ENCODE measurements at places on chromosomes 2 and 18.

GRCh38 chr2:69495861-69496260 lies 58.6 kb upstream of the NFU1 start:
- no peak for DNase-seq

DNA sequence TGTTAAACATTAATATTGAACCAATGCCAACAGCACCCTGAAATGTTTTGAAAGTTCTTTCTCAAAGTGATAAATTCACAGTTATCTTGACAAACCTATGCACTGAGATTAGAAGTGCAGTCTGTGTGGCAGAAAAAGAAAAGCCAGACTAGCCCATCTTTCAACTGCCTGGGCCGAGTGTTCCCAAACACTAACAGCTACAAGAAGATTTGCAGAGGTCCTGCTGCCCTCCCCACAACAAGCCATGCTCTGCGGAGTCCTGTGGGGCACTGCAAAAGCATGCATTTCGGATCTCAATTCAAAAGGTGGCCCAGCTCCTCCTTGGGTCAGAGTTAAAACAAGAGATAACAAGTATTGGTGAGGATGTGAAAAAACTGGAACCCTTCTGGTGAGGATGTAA lies 208.4 kb upstream of the TMEM200C start:
- no peak for DNase-seq

GRCh38 chr2:105842555-105842954 lies 97.8 kb downstream of the NCK2 start:
- no peak for DNase-seq

DNA sequence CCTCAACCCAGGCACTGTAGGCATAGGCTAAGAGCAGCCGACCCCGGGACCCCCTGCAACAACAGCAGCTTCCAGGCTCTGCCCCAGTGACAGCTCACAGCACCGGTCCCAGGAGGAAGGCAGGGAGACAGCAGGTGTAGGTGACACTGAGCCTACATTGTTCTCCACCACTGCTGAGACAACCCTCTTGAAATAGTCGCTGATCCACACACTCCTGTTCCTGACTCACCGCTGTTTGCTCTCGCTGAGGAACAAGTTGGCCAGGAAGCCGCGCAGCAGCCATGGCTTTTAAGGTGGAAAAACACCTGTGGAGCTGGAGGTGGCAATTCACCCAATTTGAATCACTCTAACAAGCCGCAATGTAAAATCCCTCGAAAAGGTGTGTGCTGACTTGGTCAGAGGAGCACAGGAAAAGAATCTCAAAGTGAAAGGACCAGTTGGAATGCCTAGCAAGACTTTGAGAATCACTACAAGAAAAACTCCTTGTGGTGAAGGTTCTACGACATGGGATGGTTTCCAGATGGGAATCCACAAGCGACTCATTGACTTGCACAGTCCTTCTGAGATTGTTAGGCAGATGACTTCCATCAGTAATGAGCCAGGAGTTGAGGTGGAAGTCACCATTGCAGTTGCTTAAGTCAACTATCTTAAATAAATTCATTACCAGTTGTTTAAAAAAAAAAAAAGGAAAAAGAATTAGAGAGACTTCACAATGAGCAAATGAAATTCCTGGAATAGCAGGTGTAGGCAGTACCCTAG lies 167.5 kb downstream of the ARL4C start:
- no peak for DNase-seq

DNA sequence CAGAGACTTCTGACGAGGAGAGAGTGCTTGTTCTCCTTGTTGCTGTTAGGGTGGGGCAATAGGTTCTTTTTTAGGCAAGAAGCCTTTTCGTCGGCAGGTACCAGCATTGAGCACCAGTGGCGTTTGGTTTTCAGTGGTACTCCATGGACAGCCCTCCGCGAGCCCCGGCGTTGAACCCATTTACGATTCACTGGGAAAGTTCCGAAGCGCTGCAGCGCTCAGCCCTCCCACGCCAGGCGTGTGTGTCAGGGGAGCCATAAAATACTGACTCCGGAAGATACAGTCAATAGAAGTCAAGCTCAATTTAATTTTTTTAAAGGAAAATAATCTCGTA lies 494 bp upstream of the ROCK1 start:
- DNase-seq, result no peak

- DNase-seq, result no peak
Measured at GRCh38 chr2:88538362-88538917, 85.9 kb upstream of the FOXI3 start.

DNA sequence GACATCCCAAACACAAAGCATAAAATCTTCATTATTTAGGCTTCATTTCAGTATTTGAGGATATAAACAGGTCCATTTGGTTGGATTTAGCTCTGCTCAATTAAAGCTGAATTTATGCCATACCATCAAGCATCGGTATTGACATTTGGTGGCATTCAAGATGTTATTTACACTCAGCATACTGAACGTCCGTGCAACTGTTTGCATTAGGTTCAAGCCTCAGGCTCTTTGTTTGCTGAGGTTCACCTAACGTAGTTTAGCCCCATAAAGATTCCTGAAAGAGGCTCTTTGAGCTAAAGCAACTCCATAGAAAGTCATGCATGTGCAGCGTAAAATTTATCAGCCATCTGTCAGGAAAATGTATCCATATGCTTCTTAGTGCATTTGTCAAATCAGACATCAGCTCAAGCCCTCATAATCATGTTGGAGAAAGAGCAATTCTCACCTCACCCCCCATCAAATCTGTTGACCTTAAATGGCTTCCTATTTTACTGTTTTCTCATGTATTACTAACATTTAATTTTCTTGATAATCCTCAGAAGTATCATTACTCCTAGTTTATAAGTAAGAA lies 366.9 kb downstream of the EPHA4 start:
- DNase-seq, result no peak

GRCh38 chr2:207231967-207232366 lies 66.2 kb upstream of the KLF7 start:
- DNase-seq, result no peak

DNA sequence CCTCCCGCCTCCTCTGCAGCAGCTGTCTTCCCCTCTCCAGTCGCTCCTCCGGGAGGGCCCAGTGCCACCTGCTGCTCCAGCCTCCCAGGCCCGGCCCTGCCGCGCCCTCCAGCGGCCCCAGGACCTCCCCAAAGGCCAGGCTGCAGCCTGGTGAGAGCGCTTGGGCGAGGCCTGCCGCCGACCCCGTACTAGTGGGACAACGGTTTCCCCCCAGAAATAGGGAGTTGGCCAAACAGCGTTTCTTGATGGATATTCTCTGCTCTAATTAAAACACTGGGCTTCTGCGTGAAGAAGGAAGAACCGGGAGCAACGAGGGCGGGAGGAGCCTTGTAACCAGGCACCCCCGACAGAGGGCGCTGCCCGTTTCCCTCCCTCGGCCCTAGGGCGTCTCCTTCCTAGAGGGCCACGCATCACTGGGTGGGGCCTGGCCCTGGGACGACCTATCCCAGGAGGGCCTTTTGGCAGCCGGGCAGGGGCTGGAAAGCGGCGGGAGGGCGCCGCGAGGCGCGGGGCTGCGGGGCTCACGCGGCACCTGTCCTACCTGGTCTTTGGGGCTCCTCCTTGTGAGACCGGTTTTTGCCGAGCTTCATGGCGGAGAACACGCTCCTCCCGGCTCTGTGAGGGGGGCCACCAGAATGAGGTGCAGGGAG lies 25.4 kb upstream of the OTOF start:
- DNase-seq, result peak; percentile 90

- no peak for DNase-seq
Measured at GRCh38 chr2:144707736-144708326, 187.9 kb upstream of the ZEB2 start.

DNA sequence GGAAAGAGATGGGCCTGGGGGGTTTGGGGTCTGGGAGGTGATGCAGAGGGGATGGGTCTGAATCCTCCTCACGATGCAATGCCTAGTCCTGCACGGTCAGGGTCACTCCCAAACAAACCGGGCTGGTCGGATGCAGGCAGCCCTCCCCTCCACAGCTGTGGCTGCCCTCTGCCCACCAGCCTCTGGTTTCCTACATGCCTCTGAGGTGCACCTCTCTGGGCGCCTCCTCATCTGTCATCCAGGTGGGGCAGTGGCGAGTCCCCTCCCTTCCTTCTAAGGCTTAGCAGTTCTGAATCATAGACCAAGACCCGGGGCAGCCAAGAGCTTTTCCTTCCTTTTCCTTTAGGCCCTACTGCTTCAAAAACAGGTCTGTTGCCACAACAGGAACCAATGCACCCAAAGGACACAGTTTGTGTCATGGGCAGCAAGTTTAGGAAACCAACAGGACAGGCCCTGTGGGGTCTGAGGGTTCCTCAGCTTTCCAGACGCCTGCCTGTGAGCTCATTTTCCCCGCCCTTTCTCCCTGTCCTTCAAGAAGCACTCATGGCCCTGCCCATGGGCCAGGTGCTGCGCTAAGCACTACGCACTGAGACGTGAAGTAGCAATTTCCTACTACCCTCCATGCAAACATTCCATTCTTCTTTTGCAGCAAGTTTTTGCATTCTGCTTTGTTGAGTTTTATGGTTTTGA lies 6.5 kb upstream of the MAL start:
- no peak for DNase-seq

- DNase-seq, result peak; percentile 62
Measured at GRCh38 chr2:233409286-233409991, 55.1 kb downstream of the DGKD start.

DNA sequence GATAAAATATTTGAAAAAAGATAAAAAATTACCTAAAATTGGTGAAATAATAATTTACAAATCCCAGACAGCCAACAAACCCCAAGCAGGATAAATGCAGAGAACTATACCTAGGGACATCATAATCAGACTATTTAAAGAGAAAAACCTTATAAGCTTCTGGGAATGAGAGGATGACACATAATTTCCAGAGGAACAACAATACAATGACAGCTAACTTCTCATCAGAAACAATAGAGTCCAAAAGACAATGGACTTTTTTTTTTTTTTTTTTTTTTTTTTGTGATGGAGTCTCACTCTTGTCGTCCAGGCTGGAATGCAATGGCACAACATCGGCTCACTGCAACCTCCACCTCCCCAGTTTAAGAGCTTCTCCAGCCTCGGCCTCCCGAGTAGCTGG lies 65.2 kb downstream of the SOCS6 start:
- DNase-seq, result no peak

- no peak for DNase-seq
Measured at GRCh38 chr2:212814941-212815340, 276.3 kb upstream of the ERBB4 start.

GRCh38 chr2:177281400-177282180 lies 17.1 kb upstream of the NFE2L2 start:
- peak; percentile 43 for DNase-seq

DNA sequence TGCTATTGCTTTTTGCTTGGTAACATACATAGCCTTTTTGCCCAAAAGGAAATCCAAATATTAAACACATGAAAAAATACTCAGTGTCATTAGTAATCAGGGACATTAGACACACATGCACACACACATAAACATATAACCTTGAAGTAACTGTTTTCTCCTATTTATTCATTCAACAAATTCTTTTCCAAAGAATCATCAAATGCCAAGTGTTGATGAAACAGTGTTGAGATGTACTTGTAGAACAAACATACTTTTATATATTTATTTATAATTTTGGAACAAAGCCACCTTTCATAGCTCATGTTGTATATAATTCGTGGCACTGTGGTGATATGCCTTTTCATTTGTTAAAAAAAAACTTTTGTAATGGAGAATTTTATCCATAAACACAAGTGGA lies 81.0 kb downstream of the APLF start:
- no peak for DNase-seq

DNA sequence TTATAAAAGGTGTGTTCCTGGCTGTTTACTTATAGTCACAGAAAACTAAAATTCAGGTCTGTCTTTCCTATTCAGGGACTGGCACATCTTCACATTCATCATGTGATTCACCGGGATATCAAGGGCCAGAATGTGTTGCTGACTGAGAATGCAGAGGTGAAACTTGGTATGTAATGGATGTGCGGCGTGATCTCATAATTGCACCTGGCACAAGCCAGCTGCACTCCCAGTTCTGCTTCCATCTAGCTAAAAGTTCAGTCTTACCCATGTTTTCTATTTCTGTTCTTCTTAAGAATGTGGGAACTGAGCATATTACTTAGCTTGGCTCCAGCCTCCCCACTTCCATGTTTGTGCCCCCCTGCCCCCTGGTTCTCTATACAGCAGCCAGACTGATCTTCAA lies 131.9 kb downstream of the MAP4K4 start:
- no peak for DNase-seq

GRCh38 chr2:89819809-89820208 lies 1128.3 kb downstream of the RPIA start:
- no peak for DNase-seq

DNA sequence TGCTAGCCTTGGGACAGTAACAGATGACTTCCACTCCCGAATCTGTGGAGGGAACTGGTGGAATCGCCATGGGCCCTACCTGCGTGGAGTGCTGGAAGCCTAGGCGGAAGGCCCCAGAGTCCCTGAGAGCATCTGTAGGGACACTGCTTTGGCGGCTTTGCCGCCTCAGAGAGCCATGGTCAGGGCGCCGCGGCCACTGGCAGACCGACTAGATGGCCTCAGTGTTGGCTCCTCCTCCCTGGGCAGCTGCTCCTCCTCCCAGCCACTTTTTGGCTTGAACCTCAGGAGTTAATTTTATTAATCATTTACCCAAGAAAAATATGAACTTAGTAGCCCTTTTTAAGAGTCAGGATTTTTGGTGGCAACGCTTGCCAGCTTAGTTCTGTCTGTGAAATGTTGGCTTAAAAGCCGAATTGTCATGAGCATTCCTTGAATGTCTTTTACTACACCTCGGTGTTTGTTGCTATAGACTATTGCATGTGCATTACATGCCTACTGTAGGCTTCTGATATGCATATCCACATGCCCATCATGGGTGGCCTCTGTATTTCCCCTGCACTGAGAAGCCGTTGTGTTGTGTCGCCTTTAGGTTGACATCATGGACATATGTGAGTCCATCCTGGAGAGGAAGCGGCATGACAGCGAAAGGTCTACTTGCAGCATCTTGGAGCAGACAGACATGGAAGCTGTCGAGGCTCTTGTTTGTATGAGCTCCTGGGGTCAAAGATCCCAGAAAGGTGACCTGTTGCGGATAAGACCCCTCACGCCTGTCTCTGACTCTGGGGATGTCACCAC lies 2.4 kb downstream of the KLF11 start:
- DNase-seq, result no peak

- DNase-seq, result no peak
Measured at GRCh38 chr18:52339891-52340371, at the start of gene DCC. DCC (plus strand) TSS chr18:52340197; CDS start chr18:52340788, 591 bp downstream.

DNA sequence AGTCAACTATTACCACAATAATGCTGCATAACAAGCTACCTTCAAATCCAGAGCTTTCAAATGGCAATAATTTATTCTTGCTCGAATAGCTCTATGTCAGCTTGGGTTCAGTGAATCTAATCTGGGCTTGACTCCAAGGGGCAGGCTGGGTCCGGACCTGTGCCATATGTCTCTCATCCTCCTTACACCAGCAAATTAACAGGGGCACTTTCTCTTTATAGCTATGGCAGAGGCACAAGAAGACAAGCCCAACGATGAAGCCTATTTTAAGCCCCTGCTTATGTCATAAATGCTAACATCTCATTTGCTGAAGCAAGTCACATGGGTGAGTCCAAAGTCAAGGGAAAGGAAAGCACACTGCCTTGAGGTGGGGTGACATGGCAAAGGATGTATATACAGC lies 13.3 kb upstream of the ZNF521 start:
- no peak for DNase-seq

DNA sequence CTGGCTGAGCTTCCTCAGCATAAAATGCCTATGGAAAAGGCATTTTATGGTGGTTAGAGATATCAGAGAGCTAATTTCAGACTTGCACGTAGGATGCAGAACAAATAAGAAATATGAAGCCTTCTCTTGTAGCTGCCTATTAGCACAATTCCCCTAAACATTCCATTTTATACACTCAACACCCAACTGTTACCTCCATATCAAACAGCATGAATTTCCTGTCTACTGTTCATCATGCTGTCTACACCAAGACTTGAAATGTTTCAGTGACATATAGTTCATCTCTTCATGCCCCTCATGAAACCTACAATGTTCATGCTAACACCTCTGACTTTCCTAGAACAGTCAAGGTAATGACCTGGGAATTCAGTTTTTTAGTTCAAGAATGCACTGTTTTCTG lies 249.9 kb downstream of the PIEZO2 start:
- no peak for DNase-seq

All from activated CD8-positive, alpha-beta T cell treated with anti-CD3 and anti-CD28 coated beads, Interleukin-2, amount 10 ng/mL, durations not matched to agents 7 days and 5 days (primary cell).